ENCODE measurements at places on chromosomes 4 and X.
A peak's percentile ranks its signal among the peaks of the same experiment; 100 is the strongest.

DNA sequence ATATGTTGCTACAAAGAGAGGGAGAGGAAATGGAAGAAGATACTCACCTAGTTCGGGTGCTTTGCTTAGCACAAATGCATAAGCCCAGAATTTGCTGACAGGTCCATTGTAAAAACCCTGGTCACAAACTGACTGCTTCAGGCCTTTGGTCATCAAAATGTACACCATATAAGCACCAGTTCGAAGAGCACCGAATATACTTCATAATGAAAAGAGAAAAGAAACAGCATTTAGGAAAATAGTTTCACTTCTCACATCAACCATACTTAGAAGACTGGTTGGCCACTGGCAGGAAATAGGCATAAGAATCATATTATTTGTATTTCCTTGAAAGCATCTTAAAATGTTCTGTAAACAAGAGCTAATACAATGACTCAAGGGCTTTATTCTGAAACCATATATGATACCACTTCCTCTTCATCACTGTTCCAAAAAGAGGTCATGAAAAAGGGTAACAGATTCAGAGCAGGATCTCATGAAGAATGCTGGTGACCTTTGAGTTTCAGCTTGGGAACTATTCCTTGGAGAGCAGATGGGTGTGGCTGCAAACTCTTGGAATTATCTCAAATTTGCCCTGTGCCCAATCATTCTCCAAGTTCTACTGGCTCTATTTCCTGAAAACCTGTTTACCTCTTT lies 138.7 kb downstream of the ELOVL6 start:
- peak; percentile 70 for DNase-seq

- no peak for DNase-seq
Measured at GRCh38 chr4:189049682-189050081, 891.0 kb upstream of the FRG1 start.

DNA sequence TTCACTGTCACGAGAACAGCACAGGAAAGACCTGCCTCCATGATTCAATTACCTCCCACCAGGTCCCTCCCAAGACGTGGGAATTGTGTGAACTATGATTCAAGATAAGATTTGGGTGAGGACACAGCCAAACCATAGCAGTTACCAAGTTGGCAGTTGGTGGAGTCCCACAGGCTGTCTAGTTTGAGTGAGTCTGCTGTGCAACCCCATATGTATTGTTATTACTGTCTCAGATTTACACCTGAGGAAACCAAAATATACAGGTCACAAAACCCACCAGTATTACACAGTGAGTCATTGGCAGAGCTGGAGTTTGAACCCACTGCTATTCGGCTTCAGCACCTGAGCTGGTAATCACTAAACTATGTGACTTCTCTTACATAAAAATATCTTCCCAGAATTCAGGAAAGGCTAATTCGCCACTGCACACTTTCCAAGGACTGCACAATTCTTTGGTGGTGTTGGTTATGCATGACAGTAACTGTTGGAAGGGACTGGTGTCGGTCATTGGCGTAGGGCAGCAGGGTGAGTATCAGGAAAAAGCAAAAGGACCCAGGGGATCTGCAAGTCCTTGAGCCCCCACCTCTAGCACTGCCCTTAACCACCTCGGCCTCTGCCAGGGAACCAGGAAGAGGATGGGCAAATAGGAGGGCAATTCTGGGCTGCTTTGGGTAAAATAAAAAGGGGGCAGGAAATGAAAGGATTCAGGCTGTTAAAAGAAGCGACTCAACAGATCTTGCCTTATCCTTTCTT lies 110.1 kb downstream of the USP46 start:
- DNase-seq, result no peak

- DNase-seq, result no peak
Measured at GRCh38 chr4:33421887-33422286, 2701.7 kb downstream of the PCDH7 start.

DNA sequence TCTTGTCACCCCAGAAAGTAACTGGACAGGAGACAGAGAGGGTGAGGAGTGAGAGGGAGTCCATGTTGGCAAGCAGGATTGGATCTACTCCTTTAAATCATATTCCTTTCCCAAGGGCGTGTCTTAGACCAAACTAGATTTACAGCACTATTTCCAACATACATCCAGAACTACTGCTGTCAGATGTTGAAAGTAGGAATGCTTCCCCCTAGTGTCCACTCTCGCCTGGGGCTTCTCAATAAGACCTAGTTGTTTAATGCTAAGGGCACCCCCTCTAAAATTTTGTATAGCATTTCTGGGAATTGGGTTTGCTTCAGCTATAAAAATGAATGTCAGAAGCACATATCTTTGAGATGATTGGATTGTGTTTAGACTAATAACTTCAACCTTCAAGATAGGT lies 13.3 kb downstream of the OFD1 start:
- DNase-seq, result peak; percentile 69

DNA sequence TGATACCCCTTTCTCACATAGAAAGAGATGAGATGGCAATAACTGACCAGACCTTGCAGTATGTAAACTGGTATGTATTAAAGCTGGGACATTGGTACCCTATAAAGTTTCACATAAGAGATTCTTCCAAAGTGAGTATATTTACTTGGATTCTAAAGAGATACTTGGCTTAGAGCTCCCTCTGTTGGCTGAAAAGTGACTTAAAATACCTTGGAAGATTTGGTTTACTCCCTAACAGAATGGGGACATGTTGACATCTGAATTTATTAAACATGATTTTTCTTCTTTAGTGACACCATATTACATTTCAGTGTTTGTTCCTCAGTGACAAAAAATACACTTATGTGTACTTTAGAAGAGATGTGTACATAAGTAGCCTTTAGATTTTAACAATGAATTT lies 47.9 kb upstream of the RGN start:
- DNase-seq, result peak; percentile 67

GRCh38 chrX:39661116-39661907 lies 436.4 kb downstream of the BCOR start:
- no peak for DNase-seq

- peak; percentile 72 for DNase-seq
Measured at GRCh38 chr4:152935143-152935542, 980 bp upstream of the FHDC1 start.

DNA sequence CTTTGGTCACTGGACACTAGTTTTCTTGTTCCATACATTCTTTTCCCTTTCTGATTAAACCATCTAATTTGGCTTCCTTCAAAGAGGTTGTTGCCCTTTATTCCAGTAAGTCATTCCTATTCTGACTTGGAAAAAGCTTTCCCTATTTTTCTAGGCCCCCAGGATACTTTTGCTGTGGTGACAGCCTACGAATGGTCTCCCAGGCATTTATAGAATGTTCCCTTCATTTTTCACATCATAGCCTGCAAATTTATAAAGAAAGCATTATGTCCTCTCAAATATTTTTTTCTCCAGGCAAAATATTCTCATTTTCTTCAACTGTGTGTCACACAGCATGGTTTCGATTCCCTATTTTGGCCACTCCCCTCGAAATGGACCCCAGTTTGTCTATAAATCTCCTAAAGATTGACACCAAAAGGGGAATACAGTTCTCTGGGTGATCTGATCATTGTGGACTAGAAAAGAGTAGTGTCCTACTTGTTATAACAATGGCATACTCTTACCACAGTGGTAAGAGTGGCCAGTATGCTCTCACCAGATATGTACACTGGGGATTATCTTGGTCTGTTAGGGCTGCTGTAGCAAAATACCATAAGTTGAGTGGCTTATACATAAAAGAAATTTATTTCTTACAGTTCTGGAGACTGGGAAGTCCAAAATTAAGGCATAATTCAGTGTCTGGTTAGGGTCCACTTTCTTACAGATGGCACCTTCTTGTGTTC lies 41.5 kb upstream of the BMP2K start:
- no peak for DNase-seq

GRCh38 chrX:139297638-139298037 lies 232.9 kb upstream of the F9 start:
- no peak for DNase-seq

DNA sequence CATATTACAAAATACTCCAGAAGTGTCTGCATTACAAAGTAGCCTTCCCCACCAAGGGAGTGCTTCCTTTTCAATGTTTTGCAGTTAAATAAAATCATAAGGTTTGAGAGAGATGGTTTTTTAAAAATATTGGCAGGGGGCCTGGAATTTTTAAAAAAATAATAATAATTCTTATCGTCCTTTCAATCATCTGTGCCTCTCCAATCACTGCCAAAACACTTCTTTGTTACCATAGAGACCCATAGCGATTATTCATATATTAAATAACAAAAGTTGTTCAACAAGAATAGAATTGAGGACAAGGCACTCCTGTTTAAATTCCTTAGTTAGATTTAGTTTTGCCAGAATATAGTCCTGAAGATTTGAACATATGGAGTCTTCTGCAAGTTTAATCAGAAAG lies 203.1 kb downstream of the FAT4 start:
- DNase-seq, result no peak

DNA sequence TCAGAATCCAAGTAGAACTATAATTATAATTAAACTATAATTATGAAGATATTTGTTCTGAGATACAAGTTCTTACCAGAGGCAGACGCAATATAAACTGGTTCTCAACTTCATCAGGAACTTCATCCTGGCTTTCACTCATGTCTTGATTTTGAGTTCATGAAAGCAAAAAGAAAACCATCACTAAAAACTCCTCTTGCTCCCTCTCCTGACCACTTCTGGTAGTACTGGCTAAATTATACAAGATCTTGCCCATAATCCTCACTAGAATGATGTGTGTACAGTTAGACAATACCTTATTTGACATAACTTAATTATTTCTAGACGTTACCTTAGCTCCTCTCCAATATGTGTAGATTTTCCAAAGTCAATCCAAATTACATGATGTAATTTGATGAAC lies 3.7 kb downstream of the TAF7L start:
- DNase-seq, result peak; percentile 71
